ENCODE measurements at places on chromosomes 11 and 22.
A peak's percentile ranks its signal among the peaks of the same experiment; 100 is the strongest.

DNA sequence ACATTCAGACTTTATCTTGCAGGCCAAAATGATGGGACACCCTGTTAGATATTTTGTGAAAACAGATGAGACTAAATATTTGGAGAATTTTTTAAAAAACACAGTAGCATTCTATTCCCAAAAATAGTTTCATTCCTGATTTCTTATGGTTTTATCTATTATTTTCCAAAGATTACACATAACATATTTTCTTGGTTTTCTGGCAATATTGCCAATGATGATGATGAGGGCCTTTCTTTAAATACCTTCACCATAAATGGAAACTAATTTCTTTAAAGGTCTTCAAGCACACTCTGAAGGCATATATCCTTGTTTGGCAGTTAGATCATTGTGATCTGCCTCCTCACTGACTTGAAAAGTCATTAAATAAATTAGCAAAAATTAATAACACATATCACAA lies 522.3 kb upstream of the LUZP2 start:
- no peak for DNase-seq

DNA sequence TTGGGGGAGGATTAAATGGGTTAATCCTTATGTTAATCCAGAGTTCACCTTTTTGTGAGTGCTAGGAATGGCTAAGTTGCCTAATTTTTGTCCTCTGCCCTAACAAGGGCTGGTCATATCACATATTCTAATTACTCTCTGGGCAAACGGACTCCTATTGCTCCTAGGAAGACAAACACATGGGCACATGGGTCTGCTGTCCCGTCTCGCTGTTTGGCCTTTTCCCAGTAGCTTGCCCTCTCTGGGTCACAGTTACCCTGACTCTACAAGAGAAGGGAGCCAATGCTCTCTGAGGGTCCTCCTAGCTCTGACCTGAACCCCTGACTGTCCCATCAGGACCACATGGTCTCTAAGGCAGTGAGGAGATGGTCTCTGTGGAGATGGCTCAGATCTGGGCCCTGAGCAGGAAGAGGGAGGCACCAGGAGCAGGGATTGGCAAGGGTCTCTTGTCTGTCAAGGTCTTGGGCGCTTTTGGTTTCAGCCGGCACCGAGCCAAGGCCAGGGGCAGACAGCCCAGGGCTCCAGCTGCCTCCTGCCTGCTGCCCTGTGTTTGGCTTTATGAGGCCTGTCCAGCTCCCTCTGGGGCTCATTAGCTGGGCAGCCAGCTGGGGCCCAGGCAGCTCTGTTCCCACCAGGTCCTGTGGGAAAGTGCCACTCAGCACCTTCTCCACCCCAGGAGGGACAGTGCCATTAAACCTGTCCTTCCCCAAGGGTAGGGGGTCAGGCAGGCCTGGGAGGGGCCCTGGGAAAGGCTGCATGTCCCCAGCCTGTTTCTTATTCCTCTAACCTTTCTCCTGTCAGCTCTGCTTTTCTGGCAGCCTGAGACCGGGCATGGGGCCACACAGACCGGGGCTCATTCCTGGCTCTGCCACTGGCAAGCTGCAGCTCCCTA lies 559.9 kb downstream of the MN1 start:
- no peak for DNase-seq

DNA sequence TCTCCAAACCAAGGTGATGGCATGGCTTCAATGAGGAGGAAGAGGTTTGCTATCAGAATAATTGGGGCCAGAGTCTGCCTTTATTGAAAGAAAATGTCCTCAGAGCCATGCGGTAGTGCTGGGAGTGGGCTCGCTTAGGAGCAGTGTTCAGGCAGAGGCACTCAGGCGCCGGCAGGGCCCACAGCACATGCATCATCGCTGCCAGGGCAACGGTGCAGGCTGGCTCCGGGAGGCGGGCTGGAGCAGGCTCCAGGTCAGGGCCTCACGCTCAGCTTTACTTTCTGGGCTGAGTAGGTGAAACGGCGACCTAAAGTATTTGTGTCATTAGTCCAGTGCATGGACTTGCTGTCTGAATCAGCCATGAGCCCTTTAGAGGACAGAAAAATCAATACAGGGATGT lies 169.9 kb upstream of the CCDC90B start:
- DNase-seq: no peak

DNA sequence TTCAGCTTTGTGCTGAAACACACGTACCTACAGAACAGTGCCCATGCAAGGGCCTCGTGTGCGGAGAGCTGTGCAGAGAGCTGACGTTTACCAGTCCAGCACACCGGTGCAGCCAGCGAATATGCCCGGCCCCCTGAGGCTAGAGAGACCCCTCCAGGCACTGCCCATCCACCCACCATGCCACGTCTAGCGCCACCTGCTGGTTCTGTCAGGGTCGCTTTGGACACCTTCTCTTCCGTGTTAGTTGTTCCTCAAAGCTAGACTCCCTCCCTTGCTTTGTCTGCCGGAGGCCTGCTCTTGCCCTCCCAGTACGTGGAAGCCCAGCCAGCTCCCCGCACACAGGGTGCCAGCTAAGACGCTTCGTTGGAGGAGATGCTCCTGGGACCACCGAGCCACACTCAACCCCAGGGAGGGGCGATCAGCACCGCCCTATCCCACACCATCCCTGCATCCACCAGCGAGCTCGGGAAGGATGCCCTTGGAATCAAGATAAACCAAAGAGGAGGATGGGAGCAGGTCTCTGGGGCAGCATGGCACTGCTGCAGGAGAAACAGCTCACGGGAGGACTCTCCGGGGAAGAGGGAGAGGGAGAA lies 43.4 kb downstream of the CPT1A start:
- no peak for DNase-seq

DNA sequence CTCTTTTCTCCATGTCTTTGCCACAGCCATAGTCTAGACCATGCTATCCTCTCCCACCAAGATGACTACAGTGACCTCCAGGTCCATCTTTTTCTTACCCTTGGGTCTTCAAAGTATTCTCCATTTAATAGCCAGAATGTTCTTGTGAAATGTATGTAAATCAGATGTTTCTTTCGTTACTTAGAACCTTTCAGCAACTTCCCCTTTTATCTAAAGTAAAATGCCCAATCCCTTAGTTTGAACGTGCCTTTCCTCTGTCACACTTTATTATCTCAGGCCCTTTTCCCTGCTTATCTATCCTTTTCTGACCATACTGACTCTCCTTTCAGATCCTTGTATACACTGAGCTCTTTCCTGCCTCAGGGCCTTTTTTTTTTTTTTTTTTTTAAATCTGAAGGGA lies 17.9 kb downstream of the RBM4B start:
- DNase-seq: no peak

DNA sequence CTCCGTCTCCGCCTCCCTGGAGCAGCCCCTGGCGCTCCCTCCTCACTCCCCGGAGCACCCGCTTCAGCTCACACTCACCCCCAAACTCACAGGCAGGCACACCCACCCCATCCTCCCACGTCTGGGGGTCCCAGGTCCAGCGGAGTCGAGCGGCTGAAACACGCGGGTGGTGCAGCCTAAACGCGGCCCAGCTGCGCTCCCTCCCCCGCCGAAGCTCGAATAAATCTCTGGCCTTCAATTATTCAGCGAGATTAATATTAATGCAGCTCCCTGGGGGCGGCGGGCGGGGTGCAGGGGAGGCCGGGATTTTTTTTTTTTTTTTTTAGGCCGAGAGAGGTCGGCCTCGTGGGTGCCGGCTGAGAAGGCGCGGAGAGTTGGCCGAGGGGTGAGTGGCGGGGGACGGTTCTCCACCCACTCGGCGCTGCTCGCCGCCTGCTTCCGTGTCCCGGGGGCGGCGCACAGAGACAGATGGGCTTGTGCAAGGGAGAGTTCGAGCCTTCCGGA lies 524 bp upstream of the SLC1A2 start:
- DNase-seq: no peak

DNA sequence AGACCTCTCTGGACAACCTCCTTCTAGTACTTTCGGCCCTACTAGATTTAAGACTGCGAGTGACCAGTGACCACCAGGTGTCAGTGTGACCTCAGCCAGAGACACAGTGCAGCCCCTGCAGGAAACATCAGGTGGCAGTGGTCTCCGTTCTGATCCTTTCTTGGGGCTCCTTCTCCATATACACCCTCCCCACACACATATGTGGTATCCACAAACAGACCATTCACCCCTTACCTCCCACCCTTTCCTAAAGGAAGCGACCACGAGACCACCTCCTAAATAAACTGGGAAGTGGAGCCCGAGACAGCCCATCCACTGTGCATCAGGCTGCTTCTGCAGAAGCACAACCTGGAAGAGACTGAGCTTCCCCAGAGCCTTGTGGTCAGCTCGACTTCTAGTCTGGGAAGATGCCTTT lies 38.5 kb upstream of the CYP2D6 start:
- peak; percentile 38 for DNase-seq

DNA sequence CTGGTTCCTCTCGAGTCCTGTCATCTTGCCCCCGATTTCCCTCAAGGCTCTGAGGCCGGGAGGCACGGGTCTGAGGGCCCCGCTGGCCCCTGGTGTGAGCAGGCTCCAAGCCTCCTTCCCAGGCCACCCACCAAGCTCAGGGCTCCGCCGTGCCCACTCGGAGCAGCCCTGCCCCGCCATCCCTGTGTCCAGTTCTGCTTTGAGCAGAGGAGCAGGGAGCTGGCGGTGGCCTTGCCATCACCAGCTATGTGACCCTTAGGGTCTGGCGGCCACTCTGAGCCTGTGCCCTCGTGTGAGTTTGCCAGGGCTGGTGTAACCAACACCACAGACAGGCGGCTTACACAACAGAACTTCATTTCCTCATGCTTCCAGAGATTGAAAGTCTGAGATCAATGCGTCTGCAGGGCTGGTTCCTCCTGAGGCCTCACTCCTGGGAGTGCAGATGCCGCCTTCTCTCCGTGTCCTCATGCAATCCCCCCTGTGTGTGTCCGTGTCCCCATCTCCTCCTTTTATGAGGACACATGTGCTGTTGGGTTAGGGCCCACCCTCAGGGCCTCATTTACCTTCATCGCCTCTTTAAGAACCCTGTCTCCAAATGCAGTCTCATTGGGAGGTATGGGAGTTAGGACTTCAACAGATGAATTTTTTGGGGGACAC lies 36.5 kb upstream of the CELSR1 start:
- no peak for DNase-seq

DNA sequence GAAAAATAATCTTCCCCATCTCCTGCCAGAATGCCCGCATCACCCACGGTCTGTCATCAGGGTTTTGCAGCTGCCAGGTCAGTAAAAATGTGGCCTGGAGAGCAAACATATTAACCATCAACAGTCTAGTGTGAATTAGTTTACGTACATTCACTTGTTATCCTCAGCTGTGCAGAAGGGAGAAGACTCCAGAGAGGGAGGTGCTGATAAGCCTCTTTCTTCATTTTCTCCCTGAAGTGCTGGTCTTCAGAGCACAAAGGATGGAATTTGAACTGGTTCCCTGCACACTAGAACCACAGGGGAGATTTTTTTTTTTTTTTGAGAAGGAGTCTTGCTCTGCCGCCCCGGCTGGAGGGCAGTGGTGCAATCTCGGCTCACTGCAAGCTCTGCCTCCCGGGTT lies 8.2 kb downstream of the FGF19 start:
- no peak for DNase-seq

GRCh38 chr22:36741204-36741793 lies 34.6 kb downstream of the IFT27 start:
- no peak for DNase-seq

GRCh38 chr11:110032259-110032658 lies 60.9 kb upstream of the ZC3H12C start:
- no peak for DNase-seq

- no peak for DNase-seq
Measured at GRCh38 chr11:75422248-75423231, 10.5 kb downstream of the KLHL35 start.

- DNase-seq: no peak
Measured at GRCh38 chr11:120909676-120910416, 114.1 kb upstream of the TBCEL start.

- DNase-seq: no peak
Measured at GRCh38 chr11:64035576-64035975, at the start of gene FLRT1. Gene FLRT1 (plus strand): TSS chr11:64035931. CDS start chr11:64116268, 80,337 bp downstream.

DNA sequence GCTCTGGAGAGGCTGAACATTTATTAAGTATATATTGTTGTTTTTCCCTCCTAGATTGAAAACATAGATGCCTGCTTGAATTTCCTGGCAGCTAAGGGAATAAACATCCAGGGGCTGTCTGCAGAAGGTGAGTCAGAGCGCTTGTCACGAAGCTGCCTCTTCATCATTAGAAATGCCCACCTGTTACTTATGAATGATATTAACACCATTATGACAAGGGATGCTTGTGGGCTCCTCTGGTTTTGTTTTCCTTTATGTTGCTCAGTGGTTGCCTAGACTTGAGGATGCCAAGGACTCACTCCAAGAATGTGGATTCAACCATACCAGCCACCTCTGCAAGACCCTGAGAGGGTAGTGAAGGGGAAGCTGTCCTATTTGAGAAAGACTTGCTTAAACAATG lies 156.2 kb downstream of the NAV2 start:
- no peak for DNase-seq

- no peak for DNase-seq
Measured at GRCh38 chr11:110679323-110679975, 32.8 kb downstream of the ARHGAP20 start.

DNA sequence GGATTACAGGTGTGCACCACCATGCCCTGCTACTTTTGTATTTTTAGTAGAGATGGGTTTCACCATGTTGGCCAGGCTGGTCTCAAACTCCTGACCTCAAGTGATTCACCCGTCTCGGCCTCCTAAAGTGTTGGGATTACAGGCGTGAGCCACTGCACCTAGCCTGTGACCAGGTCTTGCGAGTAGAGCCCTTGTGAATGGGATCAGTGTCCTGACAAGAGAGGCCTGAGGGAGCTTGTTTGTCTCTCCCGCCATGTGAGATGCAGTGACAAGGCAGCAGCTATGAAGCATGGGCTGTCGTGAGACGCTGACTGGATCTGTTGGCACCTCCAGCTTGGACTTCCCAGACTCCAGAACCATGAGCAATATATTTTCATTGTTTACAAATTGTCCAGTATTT lies 69.3 kb downstream of the LRRC32 start:
- no peak for DNase-seq

DNA sequence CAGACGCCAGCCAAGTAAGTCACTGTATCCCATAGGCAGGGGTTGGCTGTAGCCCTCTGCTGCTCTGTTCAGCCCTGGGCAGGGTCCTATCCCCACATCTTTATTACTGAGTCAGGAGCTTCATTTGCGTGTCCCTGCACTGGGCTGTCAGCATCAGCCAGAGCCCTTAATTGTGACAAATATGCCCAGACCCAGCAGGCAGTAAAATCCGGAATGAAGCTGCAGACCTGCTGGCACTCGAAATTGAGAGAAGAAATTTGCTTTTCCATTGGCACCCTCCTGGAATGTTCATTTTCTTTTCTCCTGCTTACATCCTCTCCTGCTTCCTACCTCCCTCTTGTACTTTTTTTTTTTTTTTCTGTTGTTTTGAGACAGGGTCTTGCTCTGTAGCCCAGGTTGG lies 43.8 kb downstream of the CEP164 start:
- no peak for DNase-seq

- DNase-seq: no peak
Measured at GRCh38 chr11:942823-943222, 17.2 kb downstream of the AP2A2 start.

Data from activated CD8-positive, alpha-beta memory T cell treated with anti-CD3 and anti-CD28 coated beads for 4 hours (primary cell).